IPS DF 19.7 (cell line): ENCODE measurements at places on chromosomes 5 and 9.

DNA sequence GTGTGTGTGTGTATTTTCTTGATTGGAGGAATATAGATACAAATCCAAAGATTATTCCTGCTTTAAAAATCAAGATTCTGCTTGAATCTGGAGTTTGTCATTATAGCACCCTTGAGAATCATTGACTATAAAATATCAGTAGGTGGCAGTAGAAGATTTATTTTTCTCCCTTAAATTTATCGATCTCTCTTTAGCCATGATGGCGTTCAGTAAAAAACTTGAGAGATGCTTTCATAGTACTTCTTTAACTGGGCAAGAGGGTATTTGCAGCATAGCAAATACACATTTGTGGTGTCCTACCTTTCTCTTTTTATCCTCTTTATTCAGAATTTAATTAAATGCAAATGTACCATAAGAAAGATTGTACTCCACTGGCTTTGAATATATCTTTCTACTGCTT, 307.7 kb downstream of the ADGRV1 start:
- no peak for DNase-seq

GRCh38 chr9:121770415-121771273, 119.2 kb downstream of the DAB2IP start:
- DNase-seq: no peak

GRCh38 chr9:71637375-71637774, 130.9 kb downstream of the CEMIP2 start:
- no peak for DNase-seq

DNA sequence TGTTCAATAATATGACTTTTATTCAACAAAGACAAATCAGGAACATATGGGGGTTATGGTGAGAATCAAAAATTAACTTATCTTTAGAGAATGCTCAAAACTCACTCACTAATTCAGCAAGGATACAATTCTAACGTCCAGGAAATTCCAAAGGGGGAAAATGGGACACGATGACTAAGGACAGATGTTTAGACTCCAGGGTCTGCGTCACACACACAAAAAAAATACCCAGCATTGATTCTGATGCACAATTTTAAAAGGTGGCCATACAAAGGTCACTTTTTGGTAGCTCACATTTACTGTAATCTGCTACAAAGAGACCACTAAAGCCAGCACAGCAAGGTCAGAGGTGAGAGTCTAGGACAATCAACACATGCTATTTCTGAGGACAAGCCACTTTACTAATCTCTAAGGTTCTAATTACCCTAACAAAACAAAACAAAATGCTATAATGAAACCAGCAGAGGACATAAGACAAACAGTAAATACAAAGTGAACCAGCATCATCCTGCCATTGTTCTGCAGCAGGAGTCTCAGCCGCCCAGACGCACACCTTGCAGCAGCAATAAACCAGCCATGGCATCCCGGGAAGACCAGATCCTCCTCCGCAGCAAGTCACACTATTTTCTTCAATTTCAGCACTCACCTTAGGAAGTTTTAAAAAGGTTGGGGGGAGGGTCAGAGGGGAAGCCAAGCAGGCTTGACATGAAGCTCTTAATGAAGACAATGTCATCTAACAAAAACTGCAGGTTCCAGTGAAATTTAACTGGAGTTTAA, 57.8 kb downstream of the TTC39B start:
- peak; percentile 20 for DNase-seq

DNA sequence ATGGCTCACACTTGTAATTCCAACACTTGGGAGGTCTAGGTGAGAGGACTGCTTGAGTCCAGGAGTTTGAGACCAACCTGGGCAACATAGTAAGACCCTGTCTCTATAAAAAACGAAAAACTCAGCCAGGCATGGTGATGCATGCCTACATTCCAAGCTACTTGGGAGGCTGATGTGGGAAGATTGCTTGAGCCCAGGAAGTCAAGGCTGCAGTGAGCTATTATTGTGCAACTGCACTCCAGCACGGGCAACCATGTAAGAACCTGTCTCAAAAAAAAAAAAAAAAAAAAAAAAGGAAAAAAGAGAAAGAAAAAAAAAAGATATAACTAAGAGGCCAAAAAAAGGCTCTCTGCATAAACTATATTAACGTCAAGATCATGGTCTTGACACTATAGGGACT, 27.3 kb downstream of the GIN1 start:
- no peak for DNase-seq

DNA sequence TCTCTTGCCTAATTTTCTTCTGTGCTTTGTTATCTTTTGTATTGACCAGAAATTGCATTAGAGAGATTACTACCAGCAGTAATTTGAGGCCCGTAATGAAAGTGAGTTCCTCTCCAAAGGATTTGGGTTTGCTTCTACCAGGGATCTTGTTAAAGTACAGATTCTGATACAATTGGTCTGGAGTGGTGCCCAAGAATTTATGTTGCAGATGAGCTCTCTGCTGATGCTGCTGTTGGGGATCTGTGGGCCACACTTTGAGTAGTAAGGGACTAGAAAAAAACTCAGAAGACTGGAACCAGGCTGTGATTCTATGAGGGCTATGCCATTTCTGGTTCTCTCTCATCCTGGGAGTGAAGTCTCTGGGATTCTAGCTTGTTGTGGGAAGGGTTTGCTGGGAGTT, 192.2 kb downstream of the SEC61B start:
- DNase-seq: no peak

GRCh38 chr5:137412136-137412535, 87.0 kb downstream of the SPOCK1 start:
- DNase-seq: no peak

GRCh38 chr9:131138676-131139075, 13.3 kb downstream of the NUP214 start:
- DNase-seq: no peak

DNA sequence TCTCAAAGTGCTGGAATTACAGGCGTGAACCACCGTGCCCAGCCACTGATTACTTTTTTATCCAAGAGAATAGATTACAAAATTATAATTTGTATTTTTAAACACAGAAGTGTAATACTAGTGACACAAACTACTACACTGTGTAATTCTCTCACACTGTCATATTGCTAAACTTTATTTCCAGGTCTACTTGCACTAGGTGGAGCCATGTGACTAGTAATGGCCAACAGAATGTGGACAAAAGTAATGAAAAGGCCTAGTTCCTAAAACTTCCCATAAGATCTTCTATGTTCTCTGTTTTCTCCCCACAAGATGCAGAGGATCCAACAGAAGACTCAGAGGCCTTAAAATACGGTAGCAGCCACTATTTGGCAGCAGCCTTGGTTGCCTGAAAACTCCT, 27.3 kb downstream of the NADK2 start:
- DNase-seq: no peak

GRCh38 chr5:171314728-171315385, 5.8 kb downstream of the TLX3 start:
- no peak for DNase-seq

- DNase-seq: no peak
Measured at GRCh38 chr9:12735665-12736064, 39.2 kb upstream of the LURAP1L start.

DNA sequence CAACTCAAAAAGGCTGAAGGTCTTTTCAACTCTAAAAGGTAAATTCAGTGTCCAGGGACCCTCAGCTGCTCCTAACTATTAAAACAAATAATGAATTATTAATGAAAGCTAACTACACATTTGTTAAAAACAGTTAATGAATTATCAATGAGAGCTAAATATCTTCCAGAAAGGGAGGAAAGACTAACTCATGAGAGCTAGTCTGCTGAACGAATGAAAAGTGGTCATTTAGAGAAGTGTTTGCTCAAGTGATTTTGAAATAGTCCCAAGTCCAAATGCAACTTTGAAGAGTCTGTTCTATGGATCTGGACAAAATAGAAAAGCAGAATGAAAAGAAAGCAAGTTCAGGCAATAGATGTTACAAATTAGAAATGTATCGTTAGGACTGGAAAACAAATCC, 133.9 kb upstream of the SPEF2 start:
- no peak for DNase-seq
